ENCODE measurements at places on chromosomes 1 and 21. TPM values are rescaled to one million over a fixed set of nuclear protein-coding genes. Genes with fewer than 3 reads are reported as not detected.

DNA sequence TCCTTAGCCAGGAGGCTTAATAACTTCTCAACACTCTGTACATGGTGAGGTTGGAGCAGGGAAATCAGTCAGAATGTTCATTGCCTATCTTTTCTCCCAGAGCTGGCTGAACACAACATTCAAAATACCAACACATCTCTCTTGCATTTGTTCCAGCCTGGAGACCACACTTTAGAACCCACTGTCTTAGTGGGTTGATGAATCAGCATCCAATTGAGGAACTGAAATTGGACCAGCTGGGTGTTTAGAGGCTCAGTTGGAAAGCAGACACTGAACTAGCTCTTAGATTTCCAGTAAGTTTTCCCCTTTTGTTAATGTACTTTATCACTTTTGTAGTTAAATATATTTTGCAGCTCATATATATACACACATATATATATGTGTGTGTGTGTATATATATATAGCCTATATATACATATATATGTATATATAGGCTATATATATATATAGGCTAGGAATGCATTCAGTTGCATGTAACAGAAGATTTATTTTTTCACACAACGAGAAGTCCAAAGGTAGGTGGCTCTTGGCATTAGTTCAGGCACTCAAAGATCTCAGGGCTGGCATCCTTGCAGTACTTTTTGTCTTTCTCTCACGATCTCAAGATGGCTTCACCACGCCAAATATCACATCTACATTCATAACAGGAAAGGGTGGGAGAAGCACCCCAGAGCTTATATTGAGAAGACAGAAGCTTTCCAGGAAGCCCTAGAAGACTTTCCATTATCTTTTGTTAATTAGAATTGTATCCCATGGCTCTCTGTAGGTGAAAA lies 35.0 kb upstream of the HUNK start:
- no peak for DNase-seq

DNA sequence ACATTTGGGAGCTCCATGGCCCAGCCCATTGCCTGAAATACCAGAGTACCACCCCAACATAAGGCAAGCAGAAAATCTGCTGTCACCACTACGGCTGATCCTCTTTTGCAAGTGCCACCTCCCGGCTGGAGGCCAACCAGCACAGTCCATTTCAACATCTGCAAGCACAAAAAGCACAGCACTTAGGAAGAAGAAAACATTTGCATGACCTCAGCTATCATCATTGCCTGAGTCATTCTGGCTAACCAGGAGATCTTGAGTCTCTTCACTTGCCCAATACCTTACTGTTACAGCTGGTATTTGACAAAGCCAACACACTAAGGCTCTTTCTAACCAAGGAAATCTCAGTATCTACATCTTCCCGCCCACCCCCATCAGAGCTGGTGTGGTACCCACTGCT lies 55.9 kb downstream of the NEK7 start:
- no peak for DNase-seq

DNA sequence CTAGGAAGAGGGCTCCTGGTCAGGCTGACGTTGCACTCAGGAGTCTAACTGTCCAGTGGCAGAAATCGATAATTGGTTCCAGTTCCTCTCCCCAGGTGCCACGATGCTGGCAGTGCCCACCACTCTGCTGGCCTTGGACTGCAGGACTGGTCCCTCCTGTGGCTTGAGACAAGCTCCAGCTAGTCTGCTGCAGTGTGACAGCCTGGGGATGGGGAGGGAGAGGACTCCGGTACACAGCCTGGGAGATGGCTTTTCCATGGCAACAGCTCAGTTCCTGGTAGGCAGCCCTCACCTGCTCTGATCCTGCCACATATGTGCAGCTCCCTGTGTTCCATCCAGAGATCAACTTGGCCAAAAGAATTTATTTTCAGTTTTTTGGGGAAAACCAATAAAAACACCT lies 239.3 kb downstream of the KCNJ6 start:
- DNase-seq: no peak

DNA sequence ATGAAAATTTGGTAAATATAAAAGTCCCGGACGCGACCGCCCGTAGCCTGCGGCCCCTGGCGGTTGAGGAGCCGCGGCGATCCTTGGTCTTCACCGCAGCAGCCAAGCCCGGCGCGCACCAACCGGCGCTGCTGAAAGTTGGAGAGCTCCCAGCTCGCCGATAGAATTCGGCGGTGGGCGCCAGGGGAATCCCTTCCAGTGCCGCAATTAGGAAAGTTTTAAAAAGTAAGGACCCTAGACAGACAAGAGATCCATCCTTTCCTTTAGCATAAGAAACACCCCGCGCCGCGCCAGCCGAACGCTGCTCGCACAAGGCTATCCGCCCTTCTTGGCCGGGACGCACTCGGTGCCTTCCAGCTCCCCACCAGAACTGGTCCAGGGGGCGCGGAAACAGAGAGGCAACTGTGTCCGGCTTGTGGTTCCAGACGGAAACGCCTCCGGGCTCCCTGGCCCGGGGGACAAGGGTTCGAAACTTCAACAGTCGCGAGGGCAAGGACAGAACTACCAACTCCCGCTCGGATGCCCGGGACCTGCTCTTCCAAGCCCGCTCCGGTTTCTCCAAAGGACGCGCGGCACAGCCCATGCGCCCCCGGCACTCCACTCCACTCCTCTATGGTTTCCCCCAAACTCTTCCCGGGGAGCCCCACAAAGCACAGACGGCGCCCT lies 1.7 kb downstream of the FAM78B start:
- no peak for DNase-seq

DNA sequence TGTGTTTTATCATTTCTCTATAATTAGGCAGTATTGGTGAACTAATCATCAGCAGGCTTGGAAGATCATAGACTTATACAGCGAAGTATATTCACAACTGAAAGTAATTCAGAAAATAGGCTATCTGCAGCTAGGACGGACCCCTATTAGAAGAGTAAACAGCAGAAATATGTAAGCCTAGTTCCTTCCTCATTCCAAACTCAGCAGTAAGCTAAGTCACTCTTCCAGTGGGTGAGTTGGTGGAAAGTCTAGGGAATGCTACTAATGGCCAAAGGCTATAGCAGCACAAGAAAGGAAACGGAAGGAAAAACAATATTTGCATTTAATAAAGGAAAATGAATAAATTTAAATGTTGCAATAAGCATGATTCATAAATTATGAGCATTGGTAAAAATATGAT lies 918.1 kb upstream of the TMPRSS15 start:
- DNase-seq: no peak

DNA sequence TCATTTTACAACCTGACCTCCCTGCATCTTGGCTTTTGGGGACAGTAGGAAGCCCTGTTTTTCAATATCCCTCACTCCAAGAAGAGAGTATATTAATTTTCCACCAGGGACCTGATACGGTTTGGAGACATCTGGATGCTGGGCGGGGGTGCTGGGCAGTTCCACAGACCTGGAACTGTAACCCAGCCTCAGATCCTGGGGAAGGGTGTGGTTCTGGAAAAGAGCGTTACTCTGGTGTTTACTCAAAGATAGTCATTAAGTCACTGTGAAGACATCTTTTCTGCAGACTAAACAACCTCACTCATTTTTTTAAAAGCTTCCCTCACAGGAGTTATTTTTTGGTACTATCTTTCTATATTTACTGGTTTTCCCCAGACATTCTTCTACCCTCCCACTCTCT lies 189.8 kb downstream of the CLIC6 start:
- no peak for DNase-seq

The PTGFR gene
- 0.48 TPM for total RNA-seq

The FCRLB gene
- total RNA-seq: 2.2 TPM

The KPRP gene
- not detected for total RNA-seq

The PTGS2 gene
- 44.9 TPM for total RNA-seq

The SON gene
- 244 TPM for total RNA-seq

The KRTAP19-2 gene
- not detected for total RNA-seq

The HLX gene
- 42.5 TPM for total RNA-seq

The OR2L2 gene
- total RNA-seq: 0.19 TPM

The MYBPH gene
- 0.37 TPM for total RNA-seq

The OR2L5 gene
- total RNA-seq: not detected

The MTR gene
- 34.5 TPM for total RNA-seq

The CELA3A gene
- total RNA-seq: not detected

The RGS8 gene
- total RNA-seq: 0.12 TPM

Measured in omental fat pad (tissue), 4 donors.